Muscle of back (tissue), 13 donors: ENCODE measurements at places on chromosomes 4 and X.

GRCh38 chr4:128688033-128688721, 121.3 kb upstream of the JADE1 start:
- DNase-seq = no peak

DNA sequence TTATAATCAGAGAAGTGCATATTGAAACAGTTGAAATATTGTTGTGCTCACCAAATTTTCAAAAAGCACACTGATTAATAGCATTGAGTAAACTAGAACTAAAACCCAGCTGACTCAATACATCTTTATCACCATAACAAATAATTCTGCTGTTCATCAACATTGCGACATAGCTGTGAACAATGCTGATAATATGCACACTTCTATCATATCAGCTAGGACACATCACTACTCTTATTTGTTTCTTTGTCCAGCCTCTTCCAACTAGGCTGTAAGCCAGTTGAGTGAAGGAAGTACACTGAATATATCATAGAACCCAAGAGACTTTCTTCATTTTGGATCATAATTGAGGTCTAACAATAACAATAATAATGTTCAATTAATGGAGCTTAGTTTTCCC, 349.7 kb downstream of the IQCM start:
- peak; percentile 81 for DNase-seq

DNA sequence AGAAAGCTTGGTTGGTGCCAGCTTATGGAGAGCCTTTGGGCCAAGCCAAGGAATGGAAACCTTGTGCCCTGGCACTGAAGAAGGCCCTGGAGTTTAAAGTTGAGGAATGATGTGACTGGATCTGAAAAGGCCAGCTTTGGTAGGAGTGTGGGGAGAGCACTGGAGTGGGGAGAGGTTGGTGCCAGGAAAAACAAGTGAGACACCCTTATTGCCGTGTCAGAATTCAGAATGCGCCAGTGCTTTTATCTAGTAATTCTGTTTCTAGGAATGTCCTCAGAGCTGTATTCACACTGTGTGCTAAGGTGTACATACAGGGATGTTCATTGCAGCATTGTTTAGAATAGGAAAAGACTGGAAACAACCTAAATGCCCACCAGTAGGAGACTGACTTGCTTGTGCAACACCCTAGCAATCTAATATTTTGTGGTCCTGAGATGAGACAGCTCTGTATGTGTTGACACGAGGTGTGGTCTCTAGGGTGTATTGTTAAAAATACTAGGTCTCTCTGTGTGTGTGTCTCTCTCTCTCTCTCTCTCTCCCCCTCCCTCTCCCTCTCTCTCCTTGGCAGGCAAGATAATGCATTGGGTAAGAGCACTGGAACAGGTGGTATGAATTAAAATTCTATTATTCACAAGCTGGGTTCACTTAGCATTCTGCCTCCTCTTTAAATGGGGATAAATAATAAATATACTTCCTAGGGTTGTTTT, 107.8 kb downstream of the GATB start:
- peak; percentile 69 for DNase-seq

DNA sequence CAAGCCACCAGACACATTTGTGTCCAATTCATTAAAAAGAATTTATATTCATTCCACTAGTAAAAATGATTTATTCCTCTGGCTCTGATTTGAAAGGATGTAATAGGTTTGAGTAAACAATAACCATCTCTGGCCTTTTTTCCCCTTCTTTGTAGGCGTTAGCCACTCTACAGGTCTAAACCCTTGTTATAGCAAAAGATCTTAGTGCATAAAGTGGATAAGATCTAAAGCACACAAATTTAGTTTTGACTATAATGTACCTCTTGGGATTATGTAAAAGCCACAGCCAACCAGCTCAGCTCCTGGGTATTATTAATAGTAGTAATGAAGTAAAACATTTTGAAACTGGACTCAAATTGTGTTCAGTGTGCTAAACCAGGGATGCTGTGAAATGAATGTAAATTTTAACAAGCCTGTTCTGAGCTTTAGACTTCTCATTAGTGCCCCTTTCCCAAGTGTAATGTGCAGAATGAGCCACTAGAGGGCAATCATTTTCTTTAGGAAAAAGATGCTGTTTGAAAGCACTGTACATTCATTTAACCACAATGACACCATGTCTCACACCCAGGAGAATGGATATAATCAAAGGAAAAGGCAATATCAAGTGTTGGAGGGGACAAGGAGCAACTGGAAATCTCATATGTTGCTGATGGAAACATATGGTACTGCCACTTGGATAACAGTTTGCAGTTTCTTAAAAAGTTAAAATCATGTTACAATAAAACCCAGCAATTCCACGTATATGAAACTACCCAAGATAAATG, 69.7 kb downstream of the KLHL8 start:
- DNase-seq = peak; percentile 72

DNA sequence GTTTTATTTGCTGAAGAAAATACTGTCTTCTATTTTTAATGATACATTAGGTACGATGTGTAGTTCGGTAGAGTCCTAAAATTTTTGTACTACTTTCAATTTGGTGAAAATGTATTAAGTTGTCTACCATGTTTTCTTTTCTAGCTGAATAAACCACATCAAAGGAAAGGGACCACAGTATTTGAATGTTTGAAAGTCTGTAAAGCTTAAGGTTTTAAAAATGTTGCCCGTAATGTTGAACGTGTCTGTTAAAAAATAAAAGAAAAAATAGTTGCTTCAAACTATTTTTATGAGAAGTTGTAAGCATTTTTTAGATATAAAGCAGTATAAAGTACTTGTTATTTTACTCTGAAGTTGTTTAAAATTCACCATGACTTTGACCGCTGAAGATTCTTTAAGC, 3.2 kb downstream of the CDKN2AIP start:
- DNase-seq = no peak

DNA sequence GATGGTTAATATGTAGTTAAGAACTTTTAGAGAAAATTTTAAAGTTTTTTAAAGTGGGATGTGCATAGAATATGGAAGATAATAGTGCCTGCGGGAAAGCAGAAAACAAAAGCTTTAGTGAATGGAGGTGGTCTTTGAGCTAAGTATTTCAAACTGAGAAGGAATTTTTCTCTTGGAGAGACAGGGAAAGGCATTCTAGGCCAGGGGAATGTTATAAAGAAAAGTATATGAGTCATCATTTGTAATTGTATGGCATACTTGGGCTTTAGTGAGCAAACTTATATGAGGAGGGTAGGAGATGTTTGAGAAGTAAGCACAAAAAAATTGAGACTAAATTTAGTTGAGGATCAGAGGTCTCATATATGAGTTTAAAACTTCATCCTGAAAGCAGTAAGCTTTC, 467.0 kb downstream of the PPARGC1A start:
- DNase-seq = no peak
